Kidney (tissue), 22 donors: ENCODE measurements at places on chromosomes 4 and X. TPM values are rescaled to one million over a fixed set of nuclear protein-coding genes. Genes with fewer than 3 reads are reported as not detected.

- no peaks in the 10 kb centered on the region for H3K36me3 ChIP-seq
- H3K27me3 ChIP-seq = no peaks in the 10 kb centered on the region
- peak; percentile 33 for DNase-seq
- no peak overlapping the region for H3K4me3 ChIP-seq
- H3K4me1 ChIP-seq = no peaks in the 10 kb centered on the region
These were observed 174.5 kb downstream of the NKX6-1 start for GRCh38 chr4:84324303-84325245.

DNA sequence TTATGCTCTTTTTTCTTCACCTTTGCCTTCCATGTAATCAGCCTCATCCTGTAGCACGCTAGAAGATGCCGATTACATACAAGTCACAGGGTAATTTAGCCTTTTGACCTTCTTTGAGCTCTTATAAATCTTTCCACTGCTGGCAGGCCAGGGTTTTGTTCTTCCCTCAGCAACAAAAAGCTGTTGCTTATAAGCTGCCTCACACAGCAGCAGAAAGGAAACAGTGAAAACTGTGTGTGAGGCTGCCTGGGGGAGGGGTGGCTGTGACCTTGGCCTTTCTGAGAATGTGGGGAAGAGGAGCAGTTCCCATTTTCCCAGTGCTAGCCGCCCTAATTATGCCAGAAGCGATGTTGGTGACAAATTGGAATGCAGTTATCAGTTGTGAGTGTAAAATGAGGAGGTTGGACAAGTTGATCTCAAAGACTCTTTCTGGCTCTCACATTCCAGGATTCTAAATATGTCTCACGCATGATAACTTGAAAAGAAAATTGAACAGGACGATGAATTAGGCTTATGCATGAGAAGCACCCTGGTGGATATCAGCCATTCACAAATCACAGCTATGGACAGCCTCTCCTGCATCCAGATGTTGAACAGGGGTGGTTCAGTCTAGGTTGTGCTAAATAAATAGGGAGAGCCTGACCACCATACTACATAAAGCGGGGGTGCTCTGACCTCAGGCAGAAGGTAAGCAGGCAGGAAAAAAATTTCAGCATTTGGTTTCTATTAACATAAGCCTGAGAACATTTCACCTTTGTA, 25.7 kb downstream of the SLITRK2 start:
- no peaks in the 10 kb centered on the region for H3K27me3 ChIP-seq
- H3K27ac ChIP-seq = no peak overlapping the region
- DNase-seq = peak; percentile 45
- no peaks in the 10 kb centered on the region for H3K36me3 ChIP-seq
- H3K4me1 ChIP-seq = no peaks in the 10 kb centered on the region
- H3K4me3 ChIP-seq = no peak overlapping the region

The ELF4 gene
- 2.6 TPM for polyA plus RNA-seq

The CYLC1 gene
- not detected for polyA plus RNA-seq

DNA sequence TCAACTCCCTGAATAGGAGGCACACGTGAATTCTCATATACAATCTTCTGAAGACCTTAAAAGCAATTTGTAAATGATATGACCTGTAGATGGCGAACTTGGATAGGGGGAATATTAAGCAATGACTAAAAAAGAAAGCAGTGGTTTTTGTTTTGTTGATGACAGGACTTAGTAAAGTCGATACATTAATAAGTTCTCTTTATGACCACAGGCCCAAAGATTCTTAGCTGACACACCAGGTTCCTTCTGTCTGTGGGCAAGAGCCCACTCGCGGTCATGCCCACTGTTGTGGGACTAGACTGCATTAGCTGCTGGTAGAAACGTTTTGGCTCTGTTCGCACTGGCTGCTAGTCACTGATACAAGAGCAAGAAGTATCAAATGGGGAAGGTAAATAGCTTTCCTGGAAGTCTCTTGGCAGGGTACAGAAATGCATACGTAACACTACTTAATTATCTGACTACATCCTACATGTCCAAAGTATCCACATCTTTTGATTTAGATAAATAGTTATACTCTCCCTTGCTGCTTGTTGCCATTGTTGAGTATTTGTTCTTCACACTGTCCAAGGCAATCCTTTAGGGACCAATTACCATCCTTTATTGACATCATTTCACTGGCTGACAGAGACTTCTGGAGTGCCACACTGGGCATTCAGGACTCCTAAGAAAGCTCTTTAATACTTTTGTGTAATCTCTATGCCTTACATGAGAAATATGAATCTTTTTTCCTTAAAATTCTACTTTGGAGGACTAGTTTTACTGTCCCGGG, 31.0 kb downstream of the ALPK1 start:
- H3K4me1 ChIP-seq = no peaks in the 10 kb centered on the region
- H3K27ac ChIP-seq = no peak overlapping the region
- H3K36me3 ChIP-seq = no peaks in the 10 kb centered on the region
- DNase-seq = peak; percentile 76

- H3K36me3 ChIP-seq = peaks cover 10% of the 10 kb centered on the region
- no peak overlapping the region for H3K27ac ChIP-seq
- H3K27me3 ChIP-seq = no peaks in the 10 kb centered on the region
- H3K4me1 ChIP-seq = no peaks in the 10 kb centered on the region
- DNase-seq = peak; percentile 62
These were observed 16.5 kb downstream of the FGFRL1 start for GRCh38 chr4:1027915-1028238.

- no peaks in the 10 kb centered on the region for H3K36me3 ChIP-seq
- H3K4me3 ChIP-seq = no peak overlapping the region
- peak; percentile 26 for DNase-seq
- no peaks in the 10 kb centered on the region for H3K4me1 ChIP-seq
- H3K27ac ChIP-seq = no peak overlapping the region
- no peaks in the 10 kb centered on the region for H3K27me3 ChIP-seq
These were observed 167.6 kb upstream of the ANK2 start for GRCh38 chr4:112881842-112882241.

The IDUA gene
- polyA plus RNA-seq = 11.9 TPM

The MAGIX gene
- 34.0 TPM for polyA plus RNA-seq

The SMIM43 gene
- not detected for polyA plus RNA-seq

DNA sequence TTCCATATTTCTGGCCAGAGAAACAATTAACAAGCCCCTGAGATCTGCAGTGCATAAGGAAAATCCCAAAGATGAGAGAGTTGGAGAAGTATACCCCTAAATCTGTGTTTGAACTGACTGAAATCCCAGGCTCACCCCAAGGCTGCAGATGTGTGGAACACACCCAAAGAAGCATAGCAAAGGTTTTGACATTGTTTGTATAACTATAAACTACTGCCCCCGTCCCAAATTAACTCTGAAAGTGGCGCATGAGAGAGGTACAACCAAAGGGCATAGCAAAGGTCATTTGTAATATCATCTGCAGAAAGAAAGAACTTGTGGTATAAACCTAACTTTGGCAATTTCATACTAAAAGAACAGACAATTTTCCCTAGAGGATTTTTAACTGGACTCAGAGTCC, 157.9 kb downstream of the DCAF12L1 start:
- H3K4me1 ChIP-seq = no peaks in the 10 kb centered on the region
- no peaks in the 10 kb centered on the region for H3K27me3 ChIP-seq
- H3K36me3 ChIP-seq = no peaks in the 10 kb centered on the region
- DNase-seq = no peak

GRCh38 chr4:77599378-77599777, 6.2 kb upstream of the CXCL13 start:
- H3K27me3 ChIP-seq = no peaks in the 10 kb centered on the region
- no peak overlapping the region for H3K27ac ChIP-seq
- H3K4me1 ChIP-seq = no peaks in the 10 kb centered on the region
- DNase-seq = no peak
- H3K36me3 ChIP-seq = no peaks in the 10 kb centered on the region
- no peak overlapping the region for H3K4me3 ChIP-seq

DNA sequence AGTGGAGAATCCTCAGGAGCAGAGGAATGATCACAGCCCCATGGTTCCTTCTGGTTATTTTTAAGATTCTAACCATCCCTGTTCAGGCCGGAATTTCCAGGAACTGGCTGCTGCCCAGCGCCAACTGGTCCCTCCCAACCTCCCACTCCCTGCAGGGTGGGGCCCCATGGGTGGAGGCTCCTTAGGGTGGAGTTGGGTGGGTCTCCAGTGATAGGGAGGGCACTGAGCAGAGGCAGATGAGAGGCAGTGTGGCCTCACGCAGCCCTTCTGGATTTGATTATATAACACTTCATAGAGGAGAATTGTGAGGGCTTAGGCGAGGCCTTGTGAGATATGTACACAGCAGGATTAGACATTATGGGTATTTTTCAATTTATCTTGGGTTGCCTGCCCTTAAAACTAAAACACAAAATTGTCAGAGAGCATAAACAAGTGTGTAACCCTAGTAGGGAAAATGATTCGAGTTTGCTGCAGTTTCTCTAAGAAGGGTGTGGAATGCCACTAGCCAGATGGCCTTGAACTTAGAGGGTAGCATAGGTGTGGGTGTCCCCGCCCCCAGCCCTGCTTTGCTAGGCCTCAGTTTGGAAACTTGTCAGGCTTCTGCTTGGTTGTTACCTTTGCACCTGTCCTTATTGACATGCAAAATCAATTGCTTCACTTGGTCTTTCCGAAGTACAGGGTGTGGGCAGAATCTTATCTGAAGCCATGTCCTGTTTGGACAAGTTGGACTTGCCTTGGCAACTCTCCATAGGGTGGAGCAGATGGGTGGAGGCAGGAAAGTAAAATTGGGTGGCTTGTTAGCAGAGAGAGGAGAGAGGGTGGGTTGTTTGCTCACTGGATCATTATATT, 9.4 kb downstream of the KLF3 start:
- H3K4me3 ChIP-seq = no peak overlapping the region
- peaks cover 72% of the 10 kb centered on the region for H3K4me1 ChIP-seq
- no peaks in the 10 kb centered on the region for H3K27me3 ChIP-seq
- no peaks in the 10 kb centered on the region for H3K36me3 ChIP-seq
- peak; percentile 64 for DNase-seq

The OCRL gene
- 9.4 TPM for polyA plus RNA-seq

DNA sequence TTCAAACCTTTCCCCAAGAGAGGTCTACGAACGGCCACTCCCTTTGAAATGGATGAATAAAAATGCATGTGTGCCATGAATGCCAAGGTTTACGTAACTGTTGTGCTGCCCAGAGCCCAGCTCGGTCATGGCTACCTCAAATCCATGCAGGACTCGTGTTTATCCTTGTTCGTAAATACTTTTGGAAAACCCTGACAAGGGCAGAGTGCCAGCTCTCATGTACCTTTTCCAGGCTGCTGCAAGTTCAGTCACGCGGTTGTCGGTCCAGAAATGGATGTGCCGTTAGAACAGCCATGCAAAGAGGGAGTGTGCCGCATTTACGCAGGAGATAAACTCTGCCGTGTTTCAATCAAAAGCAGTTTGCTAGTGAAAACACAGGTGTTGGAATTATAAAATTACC, 123.4 kb downstream of the AMELX start:
- no peaks in the 10 kb centered on the region for H3K27me3 ChIP-seq
- no peaks in the 10 kb centered on the region for H3K36me3 ChIP-seq
- peak overlapping the region; percentile 18 for H3K4me3 ChIP-seq
- DNase-seq = no peak
- H3K27ac ChIP-seq = no peak overlapping the region

- DNase-seq = no peak
- no peak overlapping the region for H3K27ac ChIP-seq
- H3K36me3 ChIP-seq = no peaks in the 10 kb centered on the region
- no peaks in the 10 kb centered on the region for H3K27me3 ChIP-seq
- H3K4me3 ChIP-seq = no peak overlapping the region
- H3K4me1 ChIP-seq = no peaks in the 10 kb centered on the region
These were observed 154.1 kb downstream of the BANK1 start for GRCh38 chr4:101944649-101945048.

The ARHGEF9 gene
- polyA plus RNA-seq = 20.0 TPM

GRCh38 chrX:24026432-24026831, 554 bp downstream of the KLHL15 start:
- no peaks in the 10 kb centered on the region for H3K4me1 ChIP-seq
- H3K27ac ChIP-seq = peak overlapping the region; percentile 95
- no peak for DNase-seq
- peaks cover 5% of the 10 kb centered on the region for H3K27me3 ChIP-seq

DNA sequence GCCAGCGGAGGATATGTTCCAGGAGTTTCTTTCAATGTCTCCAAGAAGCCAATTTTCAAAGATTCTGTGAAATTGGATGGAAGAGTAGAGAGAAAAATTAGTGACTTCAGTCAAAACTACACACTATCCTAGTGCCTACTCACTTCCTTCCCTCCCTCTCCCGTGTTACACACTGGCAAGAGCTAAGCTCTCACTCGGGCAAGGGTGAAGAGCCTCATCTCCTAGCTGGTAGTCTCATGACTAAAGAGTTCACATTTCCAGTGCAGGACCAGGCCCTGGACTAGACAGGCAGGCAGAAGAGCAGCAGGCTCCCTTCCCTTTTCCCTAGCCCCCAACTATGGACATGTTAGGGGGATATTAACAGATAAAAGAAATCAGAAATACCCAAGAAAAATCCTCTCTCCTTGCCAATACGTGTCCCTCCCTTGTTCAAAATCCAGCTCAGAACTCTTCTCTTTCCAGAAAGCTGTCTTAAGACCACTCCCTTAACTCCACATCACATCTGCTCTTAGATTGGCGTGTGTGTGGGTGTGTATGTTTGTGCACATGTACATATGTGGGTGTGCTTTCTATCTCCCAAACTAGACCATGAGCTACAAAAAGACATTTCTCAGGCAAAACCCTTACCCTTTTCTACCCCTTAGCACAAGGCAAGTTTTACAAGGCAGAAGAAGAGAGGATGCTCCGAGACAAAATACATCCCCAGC, 29.9 kb downstream of the ZDHHC9 start:
- no peaks in the 10 kb centered on the region for H3K4me1 ChIP-seq
- H3K36me3 ChIP-seq = no peaks in the 10 kb centered on the region
- H3K27me3 ChIP-seq = no peaks in the 10 kb centered on the region
- no peak overlapping the region for H3K4me3 ChIP-seq

The DDX53 gene
- polyA plus RNA-seq = not detected

GRCh38 chrX:104195013-104195412, 28.8 kb downstream of the FAM199X start:
- H3K27me3 ChIP-seq = no peaks in the 10 kb centered on the region
- DNase-seq = no peak

- DNase-seq = no peak
- no peak overlapping the region for H3K4me3 ChIP-seq
- no peaks in the 10 kb centered on the region for H3K4me1 ChIP-seq
- H3K36me3 ChIP-seq = no peaks in the 10 kb centered on the region
- H3K27me3 ChIP-seq = no peaks in the 10 kb centered on the region
These were observed 8.9 kb upstream of the TRIML1 start for GRCh38 chr4:188130355-188130754.

DNA sequence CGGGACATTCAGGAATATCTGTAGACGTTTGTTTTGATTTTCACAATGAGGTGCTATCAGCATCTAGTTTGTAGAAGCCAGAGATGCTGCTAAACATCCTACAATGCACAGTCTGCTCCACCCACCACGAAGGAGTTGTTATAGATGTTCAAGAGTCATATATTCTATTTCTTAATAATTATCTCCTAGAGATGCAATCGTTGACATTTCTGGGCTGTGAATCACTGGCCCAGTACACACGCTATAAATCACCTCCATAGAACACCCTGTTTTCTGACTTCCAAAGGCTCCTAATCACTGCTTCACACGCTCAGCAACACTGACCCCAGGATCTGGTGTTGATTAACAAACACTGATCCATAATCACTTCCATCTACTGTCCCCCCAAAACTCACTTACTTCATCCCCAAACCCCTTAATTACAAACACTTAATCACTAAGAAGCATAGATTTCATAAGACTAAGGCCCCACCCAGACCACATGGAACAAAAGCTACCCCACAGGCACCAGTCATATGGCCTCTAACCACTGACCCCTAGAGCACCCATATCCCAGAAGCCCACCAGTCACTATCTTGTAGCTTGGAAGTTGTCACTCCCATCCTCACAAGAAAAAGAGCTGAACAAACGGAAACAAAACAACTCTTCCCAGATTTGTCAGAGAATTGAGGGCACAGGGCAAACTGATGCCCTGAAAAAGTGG, 31.7 kb upstream of the ZNF41 start:
- no peak for DNase-seq
- no peaks in the 10 kb centered on the region for H3K27me3 ChIP-seq
- H3K27ac ChIP-seq = no peak overlapping the region
- no peaks in the 10 kb centered on the region for H3K4me1 ChIP-seq
- H3K36me3 ChIP-seq = no peaks in the 10 kb centered on the region
- no peak overlapping the region for H3K4me3 ChIP-seq
